ENCODE measurements at places on chromosomes 12 and 14.

DNA sequence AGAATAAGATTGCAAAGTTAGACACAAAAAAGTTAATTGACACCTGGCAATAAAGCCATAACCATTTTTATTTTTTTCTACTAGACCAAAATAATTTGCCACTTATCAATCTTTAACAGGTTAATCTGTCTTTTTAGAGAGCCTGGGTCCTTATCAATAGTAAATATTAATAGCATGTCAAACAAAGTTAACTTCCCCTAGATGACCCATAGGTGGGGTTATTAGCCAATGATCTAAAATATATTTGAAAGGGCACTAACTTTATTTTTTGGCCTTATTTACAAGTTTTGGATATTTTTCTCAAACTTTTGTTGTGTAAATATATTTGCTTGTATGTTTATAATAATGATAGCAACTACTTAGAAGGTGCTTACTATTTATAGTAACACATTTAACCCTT, 3.9 kb downstream of the ANKRD33 start:
- no peaks in the 10 kb centered on the region for H3K36me3 ChIP-seq
- no peaks in the 10 kb centered on the region for H3K4me1 ChIP-seq
- no peak for DNase-seq
- H3K27me3 ChIP-seq = peaks cover 4% of the 10 kb centered on the region
- no peak overlapping the region for H3K27ac ChIP-seq
- H3K4me3 ChIP-seq = no peak overlapping the region

GRCh38 chr14:90903101-90903500, 86.9 kb upstream of the TTC7B start:
- no peak overlapping the region for H3K27ac ChIP-seq
- H3K36me3 ChIP-seq = peaks cover 45% of the 10 kb centered on the region
- DNase-seq = peak; percentile 31
- no peaks in the 10 kb centered on the region for H3K27me3 ChIP-seq
- H3K4me3 ChIP-seq = no peak overlapping the region

DNA sequence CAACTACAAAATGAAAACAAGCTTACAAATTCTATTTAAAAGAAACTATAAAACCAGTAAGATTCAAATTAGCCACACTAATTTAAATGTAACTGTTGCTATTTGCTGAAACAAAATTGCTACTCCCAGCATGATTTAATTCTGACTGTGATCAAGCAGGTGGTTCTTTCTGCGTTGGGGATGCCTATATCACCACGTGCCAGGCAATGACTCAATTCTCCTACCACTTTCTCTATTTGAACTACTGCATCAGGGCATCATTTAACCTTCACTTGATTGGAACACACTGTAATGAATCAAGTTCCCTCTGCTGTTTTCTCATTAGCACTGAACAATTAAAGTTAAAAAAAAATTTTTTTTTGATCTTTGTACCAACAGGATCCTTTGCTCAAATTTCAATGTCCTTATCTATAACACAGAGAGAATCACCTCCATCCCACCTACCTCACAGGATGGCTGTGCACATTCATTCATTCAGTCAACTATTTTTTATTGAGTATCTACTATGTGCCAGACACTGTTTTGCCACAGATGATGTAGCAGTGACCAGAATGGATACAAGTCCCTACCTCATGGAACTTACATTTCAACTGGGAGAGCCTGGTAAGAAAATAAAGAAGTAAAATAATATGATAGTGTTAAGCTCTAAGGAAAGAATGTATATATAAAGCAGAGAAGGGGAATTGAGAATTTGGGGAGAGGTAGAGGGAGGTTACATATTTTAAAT, 8.0 kb upstream of the ACTN1 start:
- H3K27me3 ChIP-seq = peaks cover 12% of the 10 kb centered on the region
- DNase-seq = peak; percentile 29
- H3K4me1 ChIP-seq = peaks cover 9% of the 10 kb centered on the region
- no peak overlapping the region for H3K4me3 ChIP-seq
- H3K27ac ChIP-seq = no peak overlapping the region
- H3K36me3 ChIP-seq = no peaks in the 10 kb centered on the region

- H3K36me3 ChIP-seq = no peaks in the 10 kb centered on the region
- DNase-seq = no peak
- H3K4me3 ChIP-seq = no peak overlapping the region
- no peaks in the 10 kb centered on the region for H3K27me3 ChIP-seq
- no peaks in the 10 kb centered on the region for H3K4me1 ChIP-seq
Observed at GRCh38 chr14:38357557-38357956, 101.7 kb upstream of the CLEC14A start.

DNA sequence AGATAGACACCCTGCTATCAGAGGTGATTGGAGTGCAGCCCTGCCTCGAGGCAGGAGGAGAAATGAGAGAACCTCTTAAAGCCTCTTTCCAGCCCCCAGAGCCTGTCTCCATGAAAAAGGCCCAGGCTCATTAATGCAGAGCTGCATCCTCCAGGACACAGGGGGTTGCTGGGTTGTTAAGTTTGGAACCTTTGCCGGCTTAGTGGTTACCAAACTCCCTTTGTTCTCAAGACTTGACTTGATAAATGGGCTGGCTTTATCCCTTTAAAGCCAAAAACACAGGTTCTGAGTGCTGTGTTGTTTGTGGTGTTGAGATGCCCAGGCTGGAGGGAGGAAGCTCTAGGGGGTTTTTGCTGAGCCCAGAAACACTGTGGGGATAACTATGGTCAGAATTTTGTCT, 71.0 kb downstream of the DAD1 start:
- H3K36me3 ChIP-seq = peaks cover 89% of the 10 kb centered on the region
- peaks cover 73% of the 10 kb centered on the region for H3K4me1 ChIP-seq
- peak overlapping the region; percentile 86 for H3K4me3 ChIP-seq
- no peak for DNase-seq

DNA sequence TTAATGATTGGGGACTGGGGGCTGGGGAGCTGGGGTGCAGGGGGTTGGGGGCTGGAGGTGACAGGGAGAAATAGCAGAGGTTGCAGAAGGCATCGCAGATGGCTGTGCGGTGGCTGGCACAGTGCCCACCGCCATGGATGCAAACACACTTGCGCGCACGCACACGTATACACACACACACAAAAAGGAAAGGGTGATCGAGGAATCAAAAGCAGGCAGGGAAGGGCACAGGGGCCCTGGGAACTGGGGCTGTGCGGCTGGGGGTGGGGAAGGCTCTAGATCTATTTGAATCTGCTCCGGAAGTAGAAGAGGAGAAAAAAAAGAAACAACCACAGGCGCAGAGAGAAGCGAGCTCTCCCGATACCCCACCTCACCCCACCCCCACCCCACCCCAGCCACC, 39.4 kb downstream of the ZFHX2 start:
- peak overlapping the region; percentile 37 for H3K27ac ChIP-seq
- H3K36me3 ChIP-seq = no peaks in the 10 kb centered on the region
- DNase-seq = no peak
- peaks cover 2% of the 10 kb centered on the region for H3K4me1 ChIP-seq
- no peaks in the 10 kb centered on the region for H3K27me3 ChIP-seq
- peak overlapping the region; percentile 66 for H3K4me3 ChIP-seq

- peaks cover 51% of the 10 kb centered on the region for H3K4me1 ChIP-seq
- H3K27ac ChIP-seq = no peak overlapping the region
- H3K4me3 ChIP-seq = peak overlapping the region; percentile 56
- no peak for DNase-seq
- H3K36me3 ChIP-seq = peaks cover 24% of the 10 kb centered on the region
Observed at GRCh38 chr12:57090924-57091637, 2.2 kb downstream of the NAB2 start.

DNA sequence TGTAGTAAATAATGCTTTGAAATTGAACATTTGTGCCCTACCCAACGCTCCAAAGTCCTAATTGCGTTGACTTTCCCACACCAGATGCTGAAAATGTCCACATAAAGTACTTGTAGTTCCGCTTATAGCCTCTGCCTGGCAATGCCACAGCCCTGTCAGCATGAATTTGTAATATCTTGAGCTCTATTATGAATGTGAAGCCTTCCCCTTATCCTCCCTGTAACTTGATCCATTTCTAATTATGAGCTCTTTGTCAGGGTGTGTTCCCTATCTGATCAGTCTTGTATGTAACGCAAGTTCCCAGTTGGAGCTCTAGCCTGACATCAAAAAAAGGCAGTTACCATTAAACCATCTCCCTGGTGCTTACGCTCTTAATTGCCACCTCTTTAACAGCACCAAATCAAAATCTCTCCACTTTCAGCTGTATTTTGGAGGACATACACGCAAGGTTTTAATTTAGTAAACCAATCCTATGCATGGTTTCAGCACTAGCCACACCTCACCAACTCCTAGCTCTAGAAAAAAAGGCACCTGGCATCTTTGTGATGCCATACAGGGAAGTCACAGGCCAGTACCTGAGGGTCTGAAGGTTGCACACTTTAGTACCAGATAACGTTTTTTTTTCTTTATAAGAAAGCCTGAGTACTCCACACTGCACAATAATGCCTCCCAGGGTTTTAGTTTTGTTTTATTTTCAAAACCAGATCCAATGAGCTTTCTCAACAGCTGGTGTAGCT, 69.3 kb downstream of the EEA1 start:
- no peak overlapping the region for H3K27ac ChIP-seq
- H3K27me3 ChIP-seq = no peaks in the 10 kb centered on the region
- peaks cover 34% of the 10 kb centered on the region for H3K36me3 ChIP-seq
- no peak for DNase-seq
- H3K4me1 ChIP-seq = no peaks in the 10 kb centered on the region

DNA sequence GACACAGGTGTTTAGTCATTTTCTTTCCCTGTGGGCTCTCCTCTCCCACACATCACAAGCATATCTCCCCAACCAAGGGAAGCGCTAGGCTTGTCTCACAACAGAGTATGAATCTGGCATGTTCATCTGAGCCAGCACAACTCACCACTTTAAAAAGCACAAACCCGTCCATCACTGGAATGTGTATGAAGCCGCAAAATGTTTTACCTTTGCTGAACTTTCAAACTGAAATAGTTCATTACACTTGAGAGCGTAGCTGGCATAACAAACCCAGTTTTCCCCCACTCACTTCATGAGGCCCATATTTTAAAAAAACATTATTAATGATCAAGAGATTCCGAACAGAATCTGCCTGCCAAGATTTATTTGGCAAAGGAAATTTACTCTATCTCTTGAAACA, 15.8 kb downstream of the NID2 start:
- H3K4me1 ChIP-seq = no peaks in the 10 kb centered on the region
- DNase-seq = no peak
- no peak overlapping the region for H3K27ac ChIP-seq

DNA sequence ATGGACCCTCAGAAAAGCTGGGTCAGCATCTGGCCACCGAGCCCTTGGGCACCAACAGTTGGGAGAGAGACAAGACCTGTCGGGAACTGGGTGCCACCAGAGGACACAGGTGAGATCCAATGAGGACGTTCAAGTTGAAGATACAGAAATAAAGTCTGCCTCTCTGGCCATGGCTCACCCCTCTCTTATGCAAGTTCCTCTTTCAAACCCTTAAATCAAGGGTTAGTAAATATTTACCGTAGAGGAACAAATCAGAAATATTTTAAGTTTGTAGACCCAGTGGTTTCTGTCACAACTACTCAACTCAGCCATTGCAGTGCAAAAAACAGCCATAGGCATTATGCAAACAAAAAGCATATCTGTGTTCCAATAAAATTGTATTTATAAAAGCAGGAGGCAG, 76.5 kb upstream of the HSPB8 start:
- no peak overlapping the region for H3K27ac ChIP-seq
- H3K4me1 ChIP-seq = no peaks in the 10 kb centered on the region
- H3K27me3 ChIP-seq = no peaks in the 10 kb centered on the region
- no peaks in the 10 kb centered on the region for H3K36me3 ChIP-seq
- DNase-seq = no peak

GRCh38 chr14:94795372-94795771, 25.5 kb upstream of the GSC start:
- no peaks in the 10 kb centered on the region for H3K27me3 ChIP-seq
- no peak for DNase-seq
- no peaks in the 10 kb centered on the region for H3K4me1 ChIP-seq
- H3K4me3 ChIP-seq = no peak overlapping the region
- H3K36me3 ChIP-seq = no peaks in the 10 kb centered on the region
- H3K27ac ChIP-seq = no peak overlapping the region

- H3K4me3 ChIP-seq = no peak overlapping the region
- peaks cover 5% of the 10 kb centered on the region for H3K27me3 ChIP-seq
- H3K27ac ChIP-seq = no peak overlapping the region
- DNase-seq = peak; percentile 31
- H3K4me1 ChIP-seq = peaks cover 7% of the 10 kb centered on the region
- peaks cover 1% of the 10 kb centered on the region for H3K36me3 ChIP-seq
Observed at GRCh38 chr14:22671622-22672021, 27.5 kb upstream of the OR6J1 start.

DNA sequence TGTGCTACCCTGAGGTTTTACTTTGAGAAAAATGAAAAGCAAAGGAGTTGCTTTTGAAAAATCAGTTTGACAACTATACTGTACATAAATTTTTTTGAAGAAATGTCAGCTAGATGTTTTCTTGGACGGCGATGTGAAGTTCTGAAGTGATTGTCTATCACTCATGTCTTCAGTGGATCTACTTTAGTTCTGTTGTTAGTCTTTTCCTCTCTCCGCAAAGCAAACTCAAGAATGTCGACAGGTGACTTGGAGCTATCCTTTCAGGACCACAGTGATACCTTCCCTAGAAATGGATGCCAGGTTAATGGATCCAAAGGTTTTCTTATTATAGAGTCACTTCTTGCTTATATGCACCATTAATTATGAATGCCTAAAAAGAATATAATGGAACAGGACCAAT, 1.2 kb downstream of the PTPRO start:
- no peak overlapping the region for H3K27ac ChIP-seq
- no peak overlapping the region for H3K4me3 ChIP-seq
- H3K4me1 ChIP-seq = no peaks in the 10 kb centered on the region
- peaks cover 39% of the 10 kb centered on the region for H3K27me3 ChIP-seq
- no peak for DNase-seq
- H3K36me3 ChIP-seq = no peaks in the 10 kb centered on the region

GRCh38 chr12:111160350-111161241, 208.3 kb downstream of the PHETA1 start:
- H3K36me3 ChIP-seq = no peaks in the 10 kb centered on the region
- H3K27me3 ChIP-seq = no peaks in the 10 kb centered on the region
- H3K4me1 ChIP-seq = no peaks in the 10 kb centered on the region
- no peak overlapping the region for H3K27ac ChIP-seq

DNA sequence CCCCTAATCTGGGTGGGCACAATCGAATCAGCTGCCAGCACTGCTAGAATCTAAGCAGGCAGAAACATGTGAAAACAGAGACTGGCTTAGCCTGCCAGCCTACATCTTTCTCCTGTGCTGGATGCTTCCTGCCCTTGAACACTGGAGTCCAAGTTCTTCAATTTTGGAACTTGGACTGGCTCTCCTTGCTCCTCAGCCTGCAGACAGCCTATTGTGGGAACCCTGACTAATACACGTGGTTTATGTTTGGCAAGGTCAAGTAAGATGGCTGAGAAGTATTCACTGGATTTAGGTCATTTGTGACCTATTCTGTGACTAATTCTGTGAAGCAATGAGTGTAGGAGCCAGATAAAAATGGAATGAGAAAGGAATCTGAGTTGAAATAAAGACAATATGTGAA, 11.0 kb downstream of the GPR135 start:
- no peaks in the 10 kb centered on the region for H3K27me3 ChIP-seq
- no peak overlapping the region for H3K27ac ChIP-seq
- DNase-seq = no peak
- no peak overlapping the region for H3K4me3 ChIP-seq

- H3K27ac ChIP-seq = no peak overlapping the region
- H3K27me3 ChIP-seq = peaks cover 7% of the 10 kb centered on the region
- H3K4me3 ChIP-seq = no peak overlapping the region
- peaks cover 6% of the 10 kb centered on the region for H3K4me1 ChIP-seq
- no peaks in the 10 kb centered on the region for H3K36me3 ChIP-seq
Observed at GRCh38 chr12:96130396-96131059, 63.6 kb upstream of the ELK3 start.
